ENCODE measurements at places on chromosomes 13 and 19.

DNA sequence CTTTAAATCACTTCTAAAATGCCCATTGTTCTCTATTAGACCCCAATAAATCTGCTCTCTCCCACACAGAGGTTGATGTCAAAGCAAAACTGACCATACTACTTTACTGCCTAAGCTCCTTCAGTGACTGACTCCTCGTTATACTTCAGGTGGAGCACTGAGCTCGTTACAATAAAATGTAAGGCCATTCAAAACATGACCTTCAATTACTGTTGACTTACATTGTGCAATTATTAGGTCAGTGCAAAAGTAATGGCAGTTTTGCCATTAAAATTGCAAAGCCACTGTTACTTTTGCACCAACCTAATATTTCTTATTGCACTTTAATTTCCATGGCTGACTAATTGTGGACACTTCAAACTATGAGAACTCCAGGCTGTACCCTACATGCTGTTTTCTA lies 314.9 kb downstream of the MZT1 start:
- DNase-seq, result no peak

- no peak for DNase-seq
These were observed 314.7 kb downstream of the UQCRFS1 start for GRCh38 chr19:28898249-28898648.

GRCh38 chr19:33398361-33399060 lies 25.0 kb downstream of the CEBPG start:
- no peak for DNase-seq

- no peak for DNase-seq
These were observed 73.9 kb downstream of the KCTD12 start for GRCh38 chr13:76812206-76812897.

GRCh38 chr13:28128926-28129325 lies 9.4 kb upstream of the PAN3 start:
- no peak for DNase-seq

- DNase-seq, result no peak
These were observed 64.3 kb downstream of the TM9SF2 start for GRCh38 chr13:99565478-99566124.

DNA sequence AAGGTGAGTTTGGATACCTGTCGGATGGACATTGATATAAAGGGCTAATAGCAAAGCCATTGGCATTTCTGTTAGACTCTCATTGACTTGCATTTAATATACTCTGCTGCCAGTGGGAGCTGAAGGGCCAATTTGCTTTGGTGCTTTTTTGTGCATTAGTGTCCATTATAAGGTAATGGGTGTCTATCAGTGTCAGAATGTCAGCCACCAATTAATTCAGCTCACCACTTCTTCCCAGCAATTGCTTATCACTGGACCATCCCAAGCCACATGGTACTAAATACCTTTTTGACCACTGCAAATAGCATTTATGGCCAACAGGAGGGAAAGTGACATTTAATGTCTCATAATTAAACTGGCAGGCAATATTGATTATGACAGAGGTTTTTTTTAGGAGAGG lies 317.8 kb downstream of the TEX29 start:
- no peak for DNase-seq

GRCh38 chr13:41588899-41589298 lies 131.5 kb downstream of the RGCC start:
- no peak for DNase-seq

DNA sequence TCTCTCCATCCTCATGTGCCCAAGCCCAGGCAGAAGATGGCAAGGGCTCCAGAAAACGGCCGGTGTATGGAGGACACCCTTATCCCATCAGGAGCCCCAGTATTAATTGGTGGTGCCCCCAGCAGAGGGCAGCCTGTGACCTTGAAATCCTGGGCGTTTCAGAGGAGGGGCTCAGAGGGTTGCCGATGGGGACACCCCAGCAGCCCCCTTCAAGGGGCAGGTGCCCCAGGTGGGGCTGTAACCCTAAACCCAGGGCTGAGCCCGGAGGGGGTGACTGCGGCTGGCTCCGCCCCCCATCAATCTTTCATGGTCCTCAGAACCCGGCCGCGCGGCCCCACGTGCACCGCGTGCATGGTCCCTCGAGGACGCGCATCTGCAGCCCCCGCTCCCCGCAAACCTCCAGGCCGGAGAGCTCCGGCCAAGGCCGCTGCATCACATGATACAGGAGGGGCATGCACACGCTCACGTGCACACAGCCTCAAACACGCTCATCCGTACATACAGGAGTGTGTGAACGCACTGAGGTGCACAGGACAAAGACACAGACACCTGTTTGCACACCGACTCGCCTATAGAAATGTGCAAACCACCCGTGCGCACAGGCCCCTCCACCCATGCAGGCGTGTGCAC lies 949 bp downstream of the RAB3A start:
- no peak for DNase-seq

GRCh38 chr19:40754611-40755247 lies 3.7 kb downstream of the SNRPA start:
- no peak for DNase-seq

- DNase-seq, result no peak
These were observed 141.9 kb downstream of the SUCLA2 start for GRCh38 chr13:47859165-47859564.

DNA sequence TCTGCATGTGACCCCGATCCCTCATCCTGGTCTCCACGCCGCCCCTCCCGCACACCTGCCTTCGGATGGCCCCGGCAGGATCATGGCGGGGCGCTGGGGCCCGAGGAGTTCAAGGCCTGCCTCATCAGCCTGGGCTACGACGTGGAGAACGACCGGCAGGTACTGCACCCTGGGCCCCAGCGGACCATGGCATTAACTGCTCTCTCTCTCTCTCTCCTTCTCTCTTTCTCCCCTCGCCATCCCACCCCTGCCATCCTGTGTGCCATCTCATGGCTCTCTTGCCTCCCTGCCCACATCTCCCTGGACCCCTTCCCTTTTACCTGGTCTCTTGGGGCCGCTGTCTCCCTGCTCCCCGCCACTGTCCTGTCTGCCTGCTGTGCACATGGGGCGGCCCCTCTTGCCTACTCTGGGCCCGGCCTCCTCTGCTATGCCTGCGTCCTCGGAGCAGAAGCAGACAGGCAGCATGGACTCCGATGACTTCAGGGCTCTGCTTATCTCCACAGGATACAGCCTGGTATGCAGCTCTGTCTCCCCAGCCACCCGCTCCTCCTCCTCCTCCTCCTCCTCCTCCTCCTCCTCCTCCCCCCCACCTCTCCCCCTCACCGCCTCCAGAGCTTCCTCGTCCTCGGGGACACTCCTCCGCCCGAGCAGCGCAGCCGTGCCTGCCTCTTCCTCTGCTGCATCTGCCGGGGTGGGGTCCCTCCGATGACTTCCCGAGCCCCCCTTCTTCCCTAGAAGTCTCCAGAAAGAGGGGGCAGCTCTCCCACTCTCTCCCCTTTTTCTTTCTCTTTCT lies 16.2 kb downstream of the CAPN12 start:
- DNase-seq, result no peak

GRCh38 chr19:36819130-36819630 lies 19.0 kb downstream of the ZNF790 start:
- DNase-seq, result no peak
